ENCODE measurements at places on chromosomes 7 and 10. TPM values are rescaled to one million over a fixed set of nuclear protein-coding genes. Genes with fewer than 3 reads are reported as not detected.

DNA sequence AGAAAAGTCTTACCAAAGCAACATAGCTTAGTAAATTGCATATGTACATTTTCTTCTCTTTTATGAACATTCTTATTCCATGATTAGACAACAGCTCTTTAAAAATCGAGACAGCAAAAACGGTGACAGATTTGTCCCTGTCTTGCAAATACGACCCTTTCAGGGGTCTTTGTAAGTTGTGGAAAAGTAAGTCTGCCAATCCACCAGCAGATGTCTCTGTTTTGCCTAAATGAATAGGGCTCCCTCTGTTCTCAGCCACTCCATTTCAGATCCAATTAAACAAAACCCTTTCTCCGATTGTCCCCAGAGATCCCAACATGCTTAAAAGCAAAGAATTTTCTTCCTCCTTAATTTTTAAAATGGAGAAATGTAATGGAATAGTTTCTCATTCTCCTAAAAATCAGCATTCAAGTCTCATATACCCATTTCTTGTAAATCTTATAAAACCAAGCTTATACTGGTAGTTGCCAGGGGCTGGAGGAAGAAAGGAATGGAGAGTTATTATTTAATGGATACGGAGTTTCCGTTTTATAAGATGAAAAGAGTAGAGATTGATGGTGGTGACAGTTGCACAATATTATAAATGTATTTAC is 61.0 kb upstream of the NFE2L3 start:
- H3K36me3 ChIP-seq = no peaks in the 10 kb centered on the region
- DNase-seq = no peak
- H3K27ac ChIP-seq = no peak overlapping the region
- H3K27me3 ChIP-seq = no peaks in the 10 kb centered on the region
- H3K4me3 ChIP-seq = no peak overlapping the region

DNA sequence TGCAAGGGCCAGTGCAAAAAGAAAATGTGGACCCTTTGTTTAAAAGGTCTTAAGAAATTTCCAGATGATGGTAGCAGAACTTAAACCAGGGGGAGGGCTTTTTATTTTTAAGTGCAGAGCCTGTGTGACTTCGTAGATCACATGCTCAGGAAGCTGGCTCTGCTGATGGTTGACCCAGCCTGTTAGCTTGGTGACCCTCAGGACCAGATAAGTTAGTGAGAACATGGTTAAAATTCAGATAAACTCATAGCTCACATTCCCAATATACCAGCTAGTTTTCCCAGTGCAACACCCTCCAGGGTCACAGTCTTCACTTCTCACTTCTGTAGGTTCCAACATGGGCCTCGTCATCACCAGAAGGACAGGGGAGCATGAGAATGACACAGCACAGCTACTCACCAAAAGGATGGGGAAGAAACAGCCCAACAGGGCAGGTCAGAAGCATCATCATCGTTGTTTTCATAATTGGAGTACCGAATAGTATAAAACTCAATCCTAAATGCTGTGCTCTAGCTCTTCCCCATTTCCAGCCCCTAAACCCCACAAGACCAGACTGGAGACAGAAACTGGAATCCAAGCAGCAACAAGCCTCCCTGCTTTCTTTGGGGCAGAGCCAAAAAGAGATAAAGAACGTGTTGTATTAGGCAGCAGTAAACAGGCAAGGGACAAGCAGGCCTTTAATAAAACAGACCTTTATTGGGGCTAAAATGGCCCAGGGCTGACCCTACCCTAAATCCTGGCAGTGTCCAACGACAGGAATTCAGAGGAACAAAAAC is 102.2 kb upstream of the ANKRD1 start:
- no peaks in the 10 kb centered on the region for H3K36me3 ChIP-seq
- no peak overlapping the region for H3K4me3 ChIP-seq
- no peaks in the 10 kb centered on the region for H3K27me3 ChIP-seq
- H3K4me1 ChIP-seq = peaks cover 24% of the 10 kb centered on the region

Gene SH2D4B
- total RNA-seq = not detected

Gene FAM13C
- total RNA-seq = 12.8 TPM

Measured in vagina (tissue), 2 donors.